NCI-H1930 (cell line): ENCODE measurements at places on chromosomes 6 and 20.

- DNase-seq: no peak
These were observed 48.2 kb downstream of the APCDD1L start for GRCh38 chr20:58466729-58467571.

- no peak for DNase-seq
These were observed 172.8 kb upstream of the PMEPA1 start for GRCh38 chr20:57882451-57883161.

- DNase-seq: no peak
These were observed 69.9 kb upstream of the SYNJ2 start for GRCh38 chr6:157911786-157912185.

DNA sequence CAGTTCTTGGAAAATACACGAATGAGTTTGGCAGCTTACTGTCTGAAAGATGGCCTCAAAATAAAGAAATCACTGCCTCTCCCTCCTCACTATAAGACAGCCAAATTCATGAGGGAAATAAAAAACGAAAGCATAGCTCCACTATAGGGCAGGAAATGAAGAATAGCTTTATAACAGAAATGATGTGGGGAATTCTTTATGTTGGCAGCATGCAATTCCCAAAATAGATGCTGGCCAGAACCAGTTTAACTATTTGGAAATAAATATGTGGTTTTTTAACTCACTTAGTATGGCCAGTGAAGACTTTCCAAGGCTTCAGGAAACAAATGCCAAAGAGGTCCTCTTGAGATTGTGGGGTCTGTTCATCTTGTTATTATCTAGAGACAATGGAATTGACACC is 100.5 kb downstream of the TBX18 start:
- DNase-seq: no peak

DNA sequence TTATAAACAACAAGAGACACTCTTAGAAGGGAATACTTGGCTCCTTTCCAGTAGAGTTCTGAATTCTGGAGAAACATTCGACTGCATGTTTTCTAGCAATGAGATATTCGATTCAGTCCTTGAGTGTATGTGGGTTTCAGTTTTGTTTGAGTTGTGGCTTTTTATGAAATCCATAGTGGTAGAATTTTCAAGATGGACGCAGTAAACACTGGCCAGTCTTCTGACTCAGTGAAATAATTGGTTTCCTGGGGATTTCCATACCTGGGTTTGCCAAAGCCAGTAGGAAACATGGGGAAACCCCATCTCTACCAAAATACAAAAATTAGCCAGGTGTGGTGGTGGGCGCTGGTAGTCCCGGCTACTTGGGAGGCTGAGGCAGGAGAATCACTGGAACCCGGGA is 273.5 kb upstream of the PLCB4 start:
- no peak for DNase-seq

DNA sequence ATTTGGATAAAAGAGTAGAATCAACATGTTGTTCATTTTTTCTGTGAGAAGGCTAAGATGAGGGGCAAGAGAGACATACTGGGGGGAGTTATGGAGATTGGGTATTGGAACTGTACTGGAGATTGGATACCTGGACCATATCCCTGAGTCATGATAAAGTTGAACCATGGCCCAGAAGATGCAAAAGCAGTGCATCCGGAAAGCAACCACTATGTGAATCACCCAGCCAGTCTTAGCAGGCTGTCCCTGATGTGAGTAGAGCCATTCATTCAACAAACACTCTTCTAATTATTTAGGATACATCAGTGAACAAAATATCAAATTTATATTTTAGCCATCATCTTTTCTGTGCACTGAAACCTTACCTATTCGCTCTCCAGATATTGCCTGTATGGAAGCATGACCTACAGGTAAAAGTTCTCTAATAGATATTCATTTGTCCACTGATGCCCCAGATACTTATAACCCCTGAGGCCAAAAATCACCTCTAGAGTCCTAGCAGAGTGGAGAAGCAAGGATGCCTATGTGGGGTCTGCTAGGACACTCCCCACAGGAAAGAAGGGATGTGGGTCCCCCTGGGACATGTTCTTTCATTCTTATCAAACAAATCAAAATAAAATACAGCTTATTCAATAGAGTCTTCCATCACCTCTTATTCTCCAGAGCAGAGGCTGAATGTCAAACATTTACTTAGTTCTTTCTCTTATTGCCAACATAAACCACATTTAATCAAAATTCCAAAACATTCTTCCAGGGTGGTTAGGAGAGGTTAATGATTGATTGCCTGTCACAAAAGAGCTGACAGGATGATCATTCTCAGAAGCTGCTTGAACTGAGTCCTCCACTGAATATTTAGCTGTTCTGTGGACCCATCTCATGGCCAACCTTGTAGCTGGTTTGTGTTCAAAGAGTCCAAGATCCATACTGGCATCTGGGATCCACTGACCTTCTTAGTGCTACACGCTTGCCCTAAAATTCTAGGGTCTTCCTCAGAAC is 37.0 kb upstream of the PKHD1 start:
- no peak for DNase-seq

DNA sequence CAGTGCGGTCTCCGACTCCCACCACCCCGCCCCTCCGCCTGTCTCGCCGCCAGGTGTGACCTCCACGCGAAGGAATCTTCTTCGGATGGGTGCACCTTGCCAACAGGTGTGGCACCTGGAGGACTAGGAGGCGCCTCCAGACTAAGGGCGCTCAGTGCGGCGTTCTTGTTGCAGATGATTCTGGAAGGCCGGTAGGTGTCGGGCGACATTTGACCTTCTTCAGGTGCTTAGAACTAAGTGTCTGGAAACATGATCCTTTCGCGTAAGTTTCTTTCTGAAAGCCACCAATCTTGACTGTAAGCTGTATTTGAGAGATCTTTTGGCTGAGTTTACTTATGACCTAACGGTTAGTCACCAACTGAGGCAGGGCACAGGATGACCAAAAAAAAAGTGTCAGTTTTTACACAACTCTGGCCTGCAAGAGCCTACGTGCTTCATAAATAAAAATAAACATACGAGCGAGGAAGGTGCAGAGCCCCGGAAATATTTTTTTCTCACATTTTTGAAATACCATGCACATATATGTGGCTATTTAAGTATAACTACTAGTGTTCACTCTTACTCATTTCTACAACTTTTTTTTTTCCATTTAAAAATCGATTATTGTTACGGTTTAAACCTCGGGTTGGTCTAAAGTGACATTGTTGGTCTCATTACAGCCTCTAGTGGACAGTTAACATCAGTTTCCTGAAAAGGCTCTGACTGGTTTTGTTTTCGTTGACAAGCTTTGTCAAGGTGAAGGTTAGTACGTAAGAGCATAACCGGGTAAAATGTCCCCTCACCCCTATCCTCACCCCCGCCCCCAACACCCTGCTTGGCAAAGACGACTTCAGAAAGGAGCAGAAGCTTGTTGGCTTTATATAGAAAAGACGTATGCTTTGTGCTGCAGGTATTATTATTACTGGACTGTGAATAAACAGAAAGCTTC is 1.6 kb upstream of the ATXN1 start:
- peak; percentile 44 for DNase-seq

DNA sequence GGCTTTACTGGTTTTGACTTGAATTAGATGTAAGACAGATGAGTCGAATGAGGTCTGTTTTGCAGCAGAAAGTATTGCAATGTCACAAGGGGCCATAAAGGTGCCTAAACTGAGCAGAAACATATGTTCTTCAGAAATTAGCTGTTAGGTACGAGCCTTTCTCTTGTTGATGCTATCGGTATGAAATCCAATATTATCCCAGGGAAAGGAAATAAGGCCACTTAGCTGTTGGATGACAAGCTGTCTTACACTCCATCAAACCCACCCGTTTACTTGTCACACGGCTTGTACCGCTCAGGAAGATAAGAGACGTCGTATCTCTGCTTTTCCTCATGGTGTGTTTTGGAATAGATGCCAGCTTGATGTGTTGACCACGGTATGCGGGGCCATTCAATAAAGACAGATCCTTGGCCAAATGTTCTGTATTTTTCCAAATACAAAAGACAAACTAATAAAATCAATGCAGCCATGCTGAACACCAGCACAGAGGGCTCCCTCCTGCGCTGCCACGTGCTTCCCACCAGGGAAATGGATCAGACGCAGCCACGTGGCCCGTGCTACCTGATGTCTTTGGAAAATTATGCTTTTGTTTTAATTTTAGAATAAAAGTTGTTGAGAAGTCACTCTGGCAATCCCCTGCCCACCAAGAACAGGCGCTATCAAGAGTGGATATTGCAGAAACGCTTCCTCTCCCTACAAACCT is 255.9 kb upstream of the SULF2 start:
- peak; percentile 45 for DNase-seq

GRCh38 chr20:46112430-46113112 is 5.5 kb upstream of the CD40 start:
- DNase-seq: no peak

GRCh38 chr6:89481695-89482094 is 48.7 kb downstream of the ANKRD6 start:
- DNase-seq: no peak

DNA sequence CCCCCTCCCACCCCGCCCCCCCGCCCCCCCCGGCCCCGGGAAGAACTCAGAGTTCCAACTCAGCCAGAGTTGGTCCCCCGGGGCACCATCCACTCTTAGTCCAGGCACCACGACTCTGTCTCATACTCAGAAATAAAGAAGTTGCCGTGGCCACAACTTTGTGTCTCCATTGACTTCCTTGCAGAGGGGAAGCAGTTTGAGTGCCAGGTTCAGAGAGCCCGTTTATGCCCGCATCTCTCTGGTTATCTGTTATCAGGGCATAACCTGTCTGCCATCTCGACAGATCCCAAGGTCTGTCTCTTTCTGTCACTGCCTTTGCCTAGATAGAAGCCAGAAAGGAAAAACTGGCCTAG is 605 bp downstream of the CDC5L start:
- DNase-seq: no peak

DNA sequence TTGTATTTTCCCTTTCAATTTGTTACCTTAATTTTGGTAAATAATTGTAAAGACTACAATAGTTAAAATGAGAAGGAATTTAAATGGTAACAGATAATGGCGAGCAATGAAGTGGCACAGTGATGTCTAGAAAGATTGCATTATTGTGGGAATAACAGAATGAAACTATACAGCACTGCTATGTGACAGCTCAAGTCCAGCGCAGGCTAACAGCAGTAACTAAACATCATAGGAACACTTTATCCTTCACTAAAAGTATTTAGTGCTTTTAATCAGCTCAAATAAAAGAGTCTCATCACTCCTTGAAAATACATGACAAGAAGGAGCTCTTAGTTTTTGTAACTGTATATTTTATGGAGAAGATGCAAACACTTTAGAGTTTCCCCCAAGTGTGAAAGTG is 190.8 kb downstream of the TENT5A start:
- DNase-seq: no peak

DNA sequence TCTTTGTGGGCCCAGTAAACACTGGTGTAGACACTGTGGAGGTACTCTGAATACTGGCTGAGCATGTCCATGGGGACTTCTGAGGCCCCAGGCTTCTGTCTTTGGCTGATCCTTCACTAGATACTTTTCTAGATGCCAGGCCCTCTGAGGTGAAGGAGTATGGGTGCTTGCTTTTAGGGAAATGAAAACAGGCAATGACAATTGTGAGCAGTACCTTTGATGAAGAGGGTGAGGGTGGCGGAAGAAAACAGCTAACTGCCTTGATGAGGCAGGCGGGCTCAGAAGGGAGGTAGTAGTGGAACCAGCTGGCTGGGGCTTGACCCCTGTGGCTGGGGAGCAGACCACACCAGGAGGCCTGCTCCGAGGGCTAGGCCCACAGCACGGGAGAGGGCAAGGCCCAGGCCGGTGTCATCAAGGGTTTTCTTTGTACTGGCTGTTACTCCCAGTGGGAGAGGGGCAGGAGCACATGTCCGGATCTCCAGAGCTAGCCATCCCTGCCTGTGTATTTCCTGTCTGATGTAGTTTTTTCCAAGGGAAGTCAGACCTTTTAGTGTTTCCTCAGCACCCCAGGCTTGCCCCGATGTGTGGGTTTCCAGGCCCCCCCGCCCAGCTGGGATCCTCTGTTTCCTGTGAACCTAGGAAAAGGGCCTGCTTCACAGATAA is 3.9 kb downstream of the PLCG1 start:
- no peak for DNase-seq

DNA sequence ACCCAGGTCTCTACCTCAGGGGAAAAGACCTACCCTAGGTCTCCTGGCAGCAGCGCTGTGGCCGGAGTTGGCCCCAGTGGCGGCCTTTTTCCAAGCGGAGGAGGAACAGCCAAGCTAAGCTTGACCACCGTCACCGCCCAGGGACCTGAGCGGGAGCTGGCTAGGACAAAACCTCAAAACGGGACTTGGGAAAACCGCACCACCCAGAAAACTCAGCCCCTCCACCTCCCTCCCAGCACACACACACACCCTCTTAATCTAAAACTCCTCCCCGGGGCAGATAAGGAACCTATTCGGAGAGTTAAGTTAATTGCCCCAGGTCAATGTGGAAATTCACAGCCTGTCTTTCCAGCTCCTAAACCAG is 2.7 kb upstream of the TRERF1 start:
- no peak for DNase-seq

- no peak for DNase-seq
These were observed 898.2 kb downstream of the KIF16B start for GRCh38 chr20:15675061-15675514.

DNA sequence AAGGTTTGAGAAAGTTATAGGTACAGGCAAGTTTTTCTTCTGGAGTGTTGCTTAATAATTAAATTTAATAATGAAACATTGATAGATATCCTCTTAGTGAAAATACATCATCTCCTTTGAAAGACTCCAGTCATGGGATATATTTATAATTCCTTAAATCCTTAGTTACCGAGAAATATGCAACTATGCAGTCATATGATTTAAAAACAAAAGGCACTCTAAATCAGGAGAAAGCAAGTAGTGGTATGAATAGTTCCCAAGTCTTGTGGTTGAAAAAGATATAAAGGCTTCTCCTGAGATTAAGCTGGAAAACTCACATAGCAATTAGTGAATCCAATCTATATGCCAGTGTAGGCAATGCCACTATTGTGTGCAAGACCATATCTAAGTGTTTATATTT is 475.4 kb downstream of the EYS start:
- DNase-seq: no peak

DNA sequence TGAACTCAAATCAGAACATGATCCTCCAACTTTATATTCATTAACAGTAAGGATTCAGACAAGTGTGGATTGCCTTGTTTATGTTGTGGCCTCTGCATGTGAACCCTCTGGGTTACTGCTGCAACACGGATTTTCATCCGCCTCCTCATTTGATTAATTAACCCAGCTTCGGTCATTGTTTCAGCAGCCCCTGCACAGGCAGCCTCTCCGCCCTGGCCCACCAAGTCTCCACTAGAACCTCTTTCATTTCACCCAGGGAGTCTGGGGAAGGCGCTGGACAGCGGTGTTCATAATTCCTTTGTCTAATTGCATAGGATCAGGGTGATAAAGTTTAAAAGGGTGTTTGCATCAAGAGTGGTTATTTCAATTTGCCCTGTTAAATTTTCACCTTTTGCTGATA is 15.7 kb downstream of the NKX2-2 start:
- no peak for DNase-seq

DNA sequence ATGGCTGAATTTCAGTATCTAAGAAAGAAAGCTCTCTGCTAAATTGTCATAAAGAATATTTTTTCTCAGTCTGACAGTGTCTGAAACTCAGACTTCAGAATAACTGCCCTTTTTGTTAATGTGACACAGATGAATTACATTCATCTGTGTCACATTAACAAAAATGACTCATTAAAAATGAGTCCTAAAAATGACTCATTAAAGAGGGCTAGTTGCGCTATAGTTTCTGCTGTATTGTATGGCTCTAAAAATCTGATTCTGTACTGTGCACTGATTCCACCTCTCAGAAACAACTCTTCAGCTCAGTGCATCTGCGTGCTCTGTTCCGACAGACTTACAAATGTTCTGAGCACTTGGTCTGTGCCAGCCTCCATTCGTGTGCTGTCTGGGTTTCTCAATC is 15.0 kb downstream of the RNF114 start:
- DNase-seq: no peak

GRCh38 chr6:110646951-110647910 is 168.0 kb downstream of the CDK19 start:
- no peak for DNase-seq
